ENCODE measurements at places on chromosomes 7 and 10.

DNA sequence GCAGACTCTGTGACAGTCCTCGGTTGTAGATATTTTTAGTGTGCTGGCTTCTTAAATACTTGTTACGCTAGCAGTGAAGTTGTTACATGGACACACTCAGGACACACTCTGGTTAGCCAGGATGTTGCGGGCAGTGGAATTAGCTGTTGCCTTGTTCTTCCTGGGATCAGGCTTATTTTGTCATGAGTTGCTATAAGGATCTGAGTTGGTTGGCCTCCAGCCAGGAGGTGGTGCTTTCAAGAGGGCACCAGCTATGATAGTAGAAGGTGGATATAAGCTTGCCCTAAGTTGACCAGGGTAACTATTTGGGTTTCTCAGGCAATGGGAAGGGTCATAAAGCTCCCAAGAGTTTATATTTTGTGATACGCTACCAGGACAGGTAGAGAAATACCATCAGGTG, 150.1 kb upstream of the C1GALT1 start:
- DNase-seq = no peak

GRCh38 chr10:80786322-80786721, 248.6 kb downstream of the SH2D4B start:
- no peak for DNase-seq

DNA sequence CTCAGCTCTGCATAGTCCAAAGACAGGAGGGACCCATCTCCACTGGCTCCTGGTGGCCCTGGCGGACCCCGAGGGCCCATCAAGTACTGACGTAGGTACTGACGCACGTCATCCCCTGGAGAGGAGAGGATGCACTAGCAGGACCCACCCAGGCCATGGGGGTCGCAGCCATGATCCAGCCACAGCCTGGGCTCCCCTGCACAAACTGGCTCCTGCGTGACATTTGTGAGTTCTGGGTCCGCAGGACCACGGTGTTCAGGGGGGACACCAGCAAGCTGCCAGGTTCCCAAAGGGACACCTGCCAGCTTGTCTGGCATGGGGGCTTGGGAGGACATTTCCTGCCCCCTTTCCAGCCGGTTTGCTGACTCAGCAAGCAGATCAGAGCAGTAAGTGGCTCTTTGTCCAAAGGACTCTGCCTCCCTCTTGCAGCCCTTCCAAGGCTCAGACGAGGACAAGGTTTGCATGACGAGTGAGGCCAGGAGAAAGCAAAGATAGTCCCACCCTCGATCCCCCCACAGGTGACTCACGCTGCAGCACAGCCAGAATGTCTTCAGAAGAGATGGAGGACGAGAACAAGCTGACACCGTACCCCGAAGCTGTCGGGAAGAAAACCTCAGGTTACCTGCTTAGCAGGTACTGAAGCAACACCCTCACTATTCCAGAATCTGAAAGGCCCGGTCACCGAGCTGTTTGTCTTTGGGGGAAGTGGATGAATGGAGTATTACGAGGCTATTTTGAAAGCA, 49.0 kb downstream of the COL17A1 start:
- DNase-seq = no peak

DNA sequence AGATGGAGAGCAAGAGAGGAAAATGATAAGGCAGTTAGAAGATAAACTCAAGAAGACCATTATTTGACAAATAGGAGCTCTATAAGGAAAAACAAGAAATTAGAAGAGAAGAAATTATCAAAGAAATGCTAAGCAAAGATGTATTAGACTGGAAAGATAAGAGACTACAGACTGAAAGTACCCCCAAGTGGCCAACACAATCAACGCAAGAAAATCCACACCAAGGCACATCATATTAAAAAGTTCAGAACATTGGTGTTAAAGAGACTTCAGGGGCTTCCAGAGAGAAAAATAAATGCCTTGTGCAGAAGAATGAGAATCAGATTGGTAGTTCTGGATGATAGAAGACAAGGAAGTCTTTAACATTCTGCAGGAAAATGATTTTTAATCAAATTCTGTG, 46.0 kb downstream of the SH2D4B start:
- no peak for DNase-seq

All from astrocyte of the cerebellum (primary cell).